ENCODE measurements at places on chromosomes 12 and 14. TPM values are rescaled to one million over a fixed set of nuclear protein-coding genes. Genes with fewer than 3 reads are reported as not detected.

Gene RPL10L
- not detected for total RNA-seq

Gene RTN1
- total RNA-seq = 6.9 TPM

Gene CAPZA3
- not detected for total RNA-seq

Gene PLA2G1B
- not detected for total RNA-seq

Gene TAC3
- total RNA-seq = 3.9 TPM

Gene SIX6
- total RNA-seq = not detected

- no peak overlapping the region for H3K27ac ChIP-seq
- no peak overlapping the region for H3K4me3 ChIP-seq
- H3K27me3 ChIP-seq = peaks cover 26% of the 10 kb centered on the region
- H3K36me3 ChIP-seq = no peaks in the 10 kb centered on the region
Measured at GRCh38 chr12:130761537-130762318, 45.6 kb upstream of the RIMBP2 start.

DNA sequence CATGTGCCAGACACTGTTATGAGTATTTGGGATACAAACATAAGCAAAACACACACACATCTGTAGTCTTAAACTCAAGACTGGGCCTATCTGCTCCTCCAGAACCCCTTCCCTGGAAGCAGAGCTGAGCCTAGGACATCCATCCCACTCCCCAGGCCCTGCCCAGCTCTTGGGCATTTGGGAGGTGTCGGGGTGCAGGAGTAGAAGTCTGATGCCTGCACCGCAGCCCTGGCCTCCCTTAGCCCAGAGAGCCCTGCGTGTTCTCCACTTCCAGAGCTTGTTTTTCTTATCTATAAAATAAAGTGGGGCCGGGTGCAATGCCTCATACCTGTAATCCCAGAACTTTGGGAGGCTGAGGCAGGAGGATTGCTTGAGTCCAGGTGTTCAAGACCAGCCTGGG, 11.7 kb downstream of the HSP90AA1 start:
- no peak for DNase-seq
- peaks cover 24% of the 10 kb centered on the region for H3K36me3 ChIP-seq
- H3K27ac ChIP-seq = no peak overlapping the region
- no peaks in the 10 kb centered on the region for H3K27me3 ChIP-seq

DNA sequence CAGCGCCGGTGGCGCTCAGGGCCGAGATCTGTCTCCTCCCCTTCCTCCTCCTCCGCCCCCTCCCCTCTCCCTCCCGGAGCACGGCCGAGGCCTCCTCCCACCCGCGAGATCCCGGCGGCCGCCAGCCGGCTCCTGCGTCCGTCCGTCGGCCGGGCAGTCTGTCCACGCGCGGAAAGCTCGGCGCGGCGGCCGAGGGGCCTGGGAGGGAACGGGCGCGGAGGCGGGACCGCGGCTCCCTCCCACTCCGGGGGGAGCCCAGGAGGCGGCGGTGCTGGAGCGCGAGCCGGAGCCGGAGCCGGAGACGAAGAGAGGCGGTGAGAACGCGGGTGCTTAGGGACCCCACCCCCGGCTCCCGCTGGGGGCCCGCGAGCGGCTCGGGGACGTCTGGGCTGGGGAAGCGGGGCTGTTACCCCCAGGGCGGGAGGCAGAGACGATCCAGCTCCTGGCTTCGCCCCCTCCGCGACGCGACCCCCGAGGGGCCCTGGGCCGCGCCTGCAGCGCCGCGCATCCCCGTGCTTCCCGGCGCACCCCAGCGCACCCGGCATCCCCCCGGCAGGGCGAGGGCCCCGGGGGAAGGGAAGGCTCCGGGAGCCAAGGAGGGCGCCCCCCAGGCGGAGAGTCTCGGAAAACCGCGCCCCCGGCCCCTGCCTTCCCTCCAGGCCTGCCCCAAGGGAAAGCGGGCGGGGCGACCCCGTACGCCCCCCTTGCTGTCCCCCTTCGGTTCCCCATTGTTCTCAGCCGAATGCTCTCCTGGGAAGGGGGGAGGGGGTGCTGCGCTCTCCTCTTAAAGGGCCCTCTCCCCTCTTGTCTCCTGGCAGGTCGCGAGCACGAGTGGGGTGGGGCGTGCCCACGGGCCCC, at the start of gene DTX1:
Gene DTX1, plus strand, starts transcription at position 100 of the 858 bp plus-strand sequence. CDS start 1,463 bp downstream, outside the sequence.
- no peaks in the 10 kb centered on the region for H3K4me1 ChIP-seq
- peak within 1 kb of the TSS; percentile 48 for H3K4me3 ChIP-seq
- H3K27me3 ChIP-seq = peaks cover 63% of the 10 kb centered on the region
- no peak within 1 kb of the TSS for H3K27ac ChIP-seq

- H3K27ac ChIP-seq = no peak overlapping the region
- no peak overlapping the region for H3K4me3 ChIP-seq
- no peaks in the 10 kb centered on the region for H3K4me1 ChIP-seq
Measured at GRCh38 chr14:89563471-89563870, 146.4 kb upstream of the FOXN3 start.

DNA sequence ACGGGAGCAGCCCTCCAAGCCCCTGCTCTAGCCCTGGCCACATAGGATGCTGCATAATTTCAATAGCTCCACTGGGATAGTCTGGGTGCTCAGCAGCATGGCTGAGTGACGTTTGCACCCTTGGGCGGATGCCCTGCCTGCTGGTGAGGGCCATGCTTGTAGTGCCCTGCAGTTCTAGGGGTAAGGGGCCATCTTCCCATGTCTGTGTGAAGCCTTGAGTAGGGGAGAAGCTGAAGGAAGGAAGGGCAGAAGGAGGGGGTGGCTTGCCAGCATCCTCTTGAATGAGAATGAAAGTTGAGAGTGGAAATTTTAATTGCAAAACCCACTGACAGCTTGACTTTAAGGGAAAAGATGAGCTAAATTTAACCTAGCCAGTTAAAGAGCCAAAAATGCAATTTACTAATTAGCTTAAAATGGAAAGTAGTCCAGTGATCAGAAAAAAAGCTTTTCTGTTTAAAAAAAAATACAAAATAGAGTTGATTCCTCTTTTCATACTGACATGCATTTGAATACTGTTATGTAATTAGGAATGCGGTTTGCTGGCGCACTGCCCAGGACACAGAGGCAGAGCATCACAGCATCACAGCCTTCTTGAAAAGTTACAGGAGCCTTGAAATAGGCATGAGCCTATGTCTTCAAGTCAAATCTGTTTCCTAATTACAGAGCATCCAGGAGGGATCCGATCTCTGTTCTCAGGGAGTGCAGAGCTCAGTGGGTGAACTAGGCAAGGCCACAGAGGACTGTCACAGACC, 18.5 kb upstream of the EML1 start:
- H3K27ac ChIP-seq = peak overlapping the region; percentile 76
- no peak overlapping the region for H3K4me3 ChIP-seq
- peak; percentile 95 for DNase-seq
- no peaks in the 10 kb centered on the region for H3K36me3 ChIP-seq
- H3K4me1 ChIP-seq = peaks cover 35% of the 10 kb centered on the region

All from sigmoid colon (tissue), 7 donors.